ENCODE measurements at places on chromosomes 3 and 15. TPM values are rescaled to one million over a fixed set of nuclear protein-coding genes. Genes with fewer than 3 reads are reported as not detected.

The SERPINI2 gene
- total RNA-seq: not detected

The TTBK2 gene
- 8.8 TPM for total RNA-seq

The EAF2 gene
- 5.6 TPM for total RNA-seq

The PATL2 gene
- total RNA-seq: 0.13 TPM

The THSD4 gene
- 11.5 TPM for total RNA-seq

The QTRT2 gene
- total RNA-seq: 20.5 TPM

The ACAD11 gene
- 39.3 TPM for total RNA-seq

The MITF gene
- 2.3 TPM for total RNA-seq

The GP9 gene
- total RNA-seq: not detected

The CIDEC gene
- not detected for total RNA-seq

The SMCO1 gene
- total RNA-seq: not detected

The CDC25A gene
- total RNA-seq: 2.4 TPM

The SLC9A9 gene
- total RNA-seq: 1.4 TPM

The CD276 gene
- total RNA-seq: 14.5 TPM

The KLHL40 gene
- total RNA-seq: not detected

The CMTM8 gene
- 1.2 TPM for total RNA-seq

The SNUPN gene
- 18.8 TPM for total RNA-seq

The C2CD4B gene
- total RNA-seq: 0.26 TPM

The GRIP2 gene
- under 0.01 TPM for total RNA-seq

The CAMK1 gene
- 18.2 TPM for total RNA-seq

The LMAN1L gene
- under 0.01 TPM for total RNA-seq

The KNL1 gene
- 0.53 TPM for total RNA-seq

The CFAP44 gene
- total RNA-seq: 2.6 TPM

The C3orf85 gene
- not detected for total RNA-seq

The TTLL13 gene
- total RNA-seq: under 0.01 TPM

The DOCK3 gene
- total RNA-seq: 0.26 TPM

The EXD1 gene
- under 0.01 TPM for total RNA-seq

The SLC25A36 gene
- total RNA-seq: 166 TPM

The DUOXA1 gene
- 54.5 TPM for total RNA-seq

The ITIH4 gene
- total RNA-seq: 0.26 TPM

The BNC1 gene
- 74.2 TPM for total RNA-seq

The GABRR3 gene
- total RNA-seq: not detected

The GCSAM gene
- 0.26 TPM for total RNA-seq

The RLBP1 gene
- not detected for total RNA-seq

The TMC3 gene
- not detected for total RNA-seq

All from bronchial epithelial cell (primary cell).